ENCODE measurements at places on chromosomes 2 and 18.
A peak's percentile ranks its signal among the peaks of the same experiment; 100 is the strongest.

- no peak for DNase-seq
Measured at GRCh38 chr2:160289126-160289525, 89.1 kb upstream of the ITGB6 start.

- DNase-seq: no peak
Measured at GRCh38 chr2:120509213-120509815, 163.4 kb downstream of the INHBB start.

GRCh38 chr2:42238644-42239288 is 69.6 kb downstream of the EML4 start:
- peak; percentile 70 for DNase-seq

- DNase-seq: no peak
Measured at GRCh38 chr2:182241936-182242335, 184.9 kb downstream of the PDE1A start.

- no peak for DNase-seq
Measured at GRCh38 chr18:76431437-76432273, 63.4 kb downstream of the ZNF516 start.

- no peak for DNase-seq
Measured at GRCh38 chr18:13611142-13611600, 115.2 kb downstream of the FAM210A start.

- no peak for DNase-seq
Measured at GRCh38 chr18:45040879-45041278, 360.2 kb downstream of the SETBP1 start.

- DNase-seq: no peak
Measured at GRCh38 chr2:31078579-31079105, 59.6 kb downstream of the GALNT14 start.

DNA sequence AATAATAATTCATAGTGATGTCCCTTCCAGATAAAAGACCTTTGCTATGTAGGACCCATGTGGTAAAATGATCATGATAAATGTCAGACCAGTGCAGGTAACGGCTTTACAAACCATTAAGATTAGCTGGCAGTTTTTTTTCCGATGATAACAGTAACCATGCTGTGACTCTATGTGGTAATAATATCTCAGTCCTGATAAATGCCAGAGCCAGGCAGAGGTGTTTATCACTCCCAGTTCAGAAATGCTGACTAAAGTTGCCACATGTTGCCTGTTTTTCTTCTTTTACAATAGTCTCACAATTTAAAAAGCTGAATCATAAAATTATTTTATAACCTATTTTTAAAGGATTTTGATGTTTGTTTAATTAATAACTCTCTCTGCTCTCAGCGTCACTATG is 565.1 kb downstream of the ARHGAP15 start:
- no peak for DNase-seq

DNA sequence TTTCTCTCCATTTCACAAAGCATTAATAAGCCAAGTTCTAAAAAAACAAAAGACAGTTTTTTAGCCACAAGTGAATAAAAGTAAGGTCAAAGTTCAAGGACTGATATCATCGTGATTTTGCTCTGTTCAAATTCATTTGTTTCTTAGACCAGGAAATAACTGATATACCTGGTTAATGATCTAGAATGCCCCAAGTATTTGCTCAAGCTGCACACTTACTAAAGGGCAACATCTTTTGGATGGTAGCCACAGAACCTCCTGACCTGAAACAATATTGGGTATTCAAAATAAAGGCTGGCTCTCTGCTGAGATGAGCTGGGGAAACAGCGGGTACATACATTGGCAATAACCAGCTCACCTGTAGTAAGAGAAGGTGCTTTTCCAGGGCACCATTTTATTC is 314.7 kb upstream of the LYPD1 start:
- DNase-seq: no peak

- DNase-seq: no peak
Measured at GRCh38 chr18:45849529-45849928, 24.1 kb downstream of the SIGLEC15 start.

GRCh38 chr2:221602938-221603337 is 30.8 kb upstream of the EPHA4 start:
- DNase-seq: no peak

DNA sequence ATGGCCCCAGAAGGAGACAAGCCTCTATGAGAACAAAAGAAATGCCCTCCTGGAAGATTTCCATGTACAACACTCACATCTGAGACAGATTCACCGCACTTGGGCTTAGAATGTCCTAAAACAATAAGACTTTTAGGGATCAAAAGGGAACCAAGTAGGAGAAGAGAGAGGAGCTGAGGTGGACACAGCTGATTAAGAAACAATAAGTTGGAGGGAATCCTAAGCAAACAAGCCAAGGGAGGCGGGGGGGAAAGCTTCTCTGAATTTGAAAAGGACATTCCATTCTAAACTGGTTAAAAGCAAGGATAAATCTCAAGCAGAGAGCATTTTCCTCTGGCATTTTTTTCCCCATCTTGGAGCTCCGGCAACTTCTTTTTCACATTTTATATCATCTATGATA is 9.9 kb downstream of the ACVR1 start:
- no peak for DNase-seq

GRCh38 chr2:211737282-211737681 is 801.3 kb downstream of the ERBB4 start:
- DNase-seq: no peak

GRCh38 chr18:79518683-79519128 is 123.0 kb downstream of the NFATC1 start:
- no peak for DNase-seq

DNA sequence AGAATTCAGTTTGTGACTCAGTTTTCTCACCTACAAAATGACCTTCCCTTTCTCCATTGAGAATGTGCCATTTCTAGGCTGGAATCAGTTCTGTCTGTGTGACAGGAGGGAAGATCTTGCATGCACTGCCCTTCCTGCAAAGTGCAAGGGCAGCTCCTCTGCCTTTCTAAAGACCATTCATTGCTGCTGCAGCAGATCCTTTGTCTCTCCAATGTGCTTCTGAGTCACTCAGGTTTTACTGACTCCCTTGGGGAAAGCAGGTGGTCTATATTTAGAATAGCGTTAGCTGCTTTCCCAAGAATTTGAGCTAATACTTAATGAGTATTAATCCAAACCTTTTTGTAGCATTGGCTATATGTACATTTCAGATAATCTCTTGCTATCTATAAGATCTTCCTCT is 62.5 kb downstream of the DAW1 start:
- no peak for DNase-seq

- DNase-seq: no peak
Measured at GRCh38 chr2:85744741-85745601, 8.8 kb upstream of the ATOH8 start.

DNA sequence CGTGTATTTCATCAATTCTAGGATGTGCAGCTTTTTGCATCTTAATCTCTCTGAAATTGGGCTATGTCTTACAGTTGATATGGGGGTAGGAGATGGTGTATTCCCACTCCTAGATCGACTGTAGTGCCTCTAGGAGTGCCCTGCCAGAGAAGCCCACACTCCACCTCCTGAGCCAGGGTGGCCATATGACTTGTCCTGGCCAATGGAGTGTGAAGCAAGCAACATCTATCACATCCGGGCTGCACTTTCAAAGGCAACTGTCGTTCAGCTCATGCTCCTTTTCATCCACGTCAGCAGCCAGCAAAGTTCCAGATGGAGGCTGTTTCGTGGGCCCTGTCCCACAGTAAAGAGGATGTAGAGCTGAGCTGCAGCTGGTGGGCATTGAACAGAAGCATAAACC is 149.4 kb upstream of the SLC1A4 start:
- no peak for DNase-seq

- no peak for DNase-seq
Measured at GRCh38 chr2:13666582-13667414, 950.1 kb downstream of the TRIB2 start.

DNA sequence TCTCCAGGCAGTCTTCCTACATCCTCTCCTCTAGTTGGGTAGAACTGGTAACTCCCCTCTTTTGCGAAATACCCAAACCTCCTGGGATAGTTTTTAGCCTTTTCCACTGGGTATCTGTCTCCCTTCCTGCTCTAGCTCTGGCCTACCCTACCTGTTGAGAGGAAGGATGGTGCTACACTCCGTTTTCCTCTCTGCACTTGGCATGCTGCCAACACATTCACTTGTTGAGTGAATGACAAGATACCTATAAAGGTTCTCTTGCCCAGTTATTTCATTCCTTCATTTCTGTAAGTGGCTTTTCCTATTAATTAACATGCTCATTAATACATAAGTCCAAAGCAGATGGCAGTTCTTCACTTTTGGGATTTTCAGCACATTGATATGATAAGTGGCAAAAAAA is 293.8 kb downstream of the CNTNAP5 start:
- DNase-seq: no peak

GRCh38 chr2:183219888-183220287 is 95.6 kb downstream of the NUP35 start:
- no peak for DNase-seq

GRCh38 chr2:63628403-63628942 is 39.7 kb downstream of the MDH1 start:
- DNase-seq: no peak

DNA sequence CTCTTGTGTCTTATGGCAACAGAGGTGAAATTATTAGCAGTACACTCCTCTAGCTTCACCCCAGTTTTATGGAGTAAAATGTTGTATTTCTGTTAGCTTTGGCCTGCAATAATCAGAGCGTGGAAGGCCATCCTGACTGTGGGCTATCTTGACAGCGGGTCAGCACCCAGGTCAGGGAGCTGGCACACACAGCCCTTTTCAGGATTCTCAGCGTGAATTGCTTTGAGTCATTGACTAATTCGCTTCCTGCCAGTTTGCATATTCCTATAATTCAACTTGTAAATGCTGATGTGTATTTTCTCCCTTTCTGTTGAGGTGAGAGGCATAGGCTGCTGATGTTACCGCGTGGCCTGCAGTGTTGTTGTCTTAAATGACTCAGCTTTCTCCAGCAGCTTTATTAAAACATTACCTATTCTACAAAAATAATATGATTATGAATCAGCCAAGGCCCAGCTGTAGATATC is 109.6 kb upstream of the EML6 start:
- DNase-seq: peak; percentile 39

DNA sequence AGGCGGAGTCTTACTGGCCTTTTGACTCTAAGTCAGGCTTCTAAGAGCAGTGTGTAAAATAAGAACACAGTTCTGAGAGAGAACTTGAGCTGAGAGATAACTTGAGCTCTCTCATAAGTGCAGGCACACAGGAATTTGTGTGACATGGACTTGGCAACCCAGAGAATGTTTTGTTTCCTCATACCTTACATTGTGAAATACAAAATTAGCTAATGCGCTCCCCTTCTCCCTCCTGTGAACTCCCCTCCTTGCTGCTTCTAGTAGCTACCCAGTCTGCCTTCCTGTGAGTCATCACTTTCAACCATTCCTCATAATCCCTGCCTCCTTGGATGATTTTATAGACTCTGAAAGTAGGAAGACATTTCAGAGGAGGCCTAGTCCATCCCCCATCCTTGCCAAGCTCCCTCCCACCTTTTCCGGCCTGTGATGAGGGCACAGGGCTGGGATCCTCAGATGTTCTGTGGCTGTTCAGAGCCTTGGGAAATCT is 22.6 kb downstream of the FER1L5 start:
- peak; percentile 52 for DNase-seq

- DNase-seq: peak; percentile 61
Measured at GRCh38 chr2:88669482-88670214, 21.8 kb upstream of the RPIA start.

Data from HT-29 (cell line).